Effector memory CD4-positive, alpha-beta T cell (primary cell): ENCODE measurements at places on chromosomes 6 and 20.

GRCh38 chr6:53125276-53125675, 23.4 kb downstream of the GCM1 start:
- H3K27ac ChIP-seq: no peak overlapping the region
- H3K27me3 ChIP-seq: no peaks in the 10 kb centered on the region
- no peak overlapping the region for H3K4me3 ChIP-seq

GRCh38 chr6:79066330-79066729, 11.7 kb downstream of the PHIP start:
- DNase-seq: no peak
- no peaks in the 10 kb centered on the region for H3K27me3 ChIP-seq
- H3K36me3 ChIP-seq: no peaks in the 10 kb centered on the region
- no peak overlapping the region for H3K4me3 ChIP-seq
- H3K27ac ChIP-seq: no peak overlapping the region

- no peaks in the 10 kb centered on the region for H3K36me3 ChIP-seq
- H3K4me3 ChIP-seq: no peak overlapping the region
- H3K27me3 ChIP-seq: no peaks in the 10 kb centered on the region
- no peak overlapping the region for H3K27ac ChIP-seq
Measured at GRCh38 chr6:159080217-159080976, 35.6 kb upstream of the TAGAP start.

GRCh38 chr6:126723541-126724170, 383.7 kb downstream of the CENPW start:
- no peak for DNase-seq
- H3K4me1 ChIP-seq: no peaks in the 10 kb centered on the region
- no peak overlapping the region for H3K27ac ChIP-seq
- no peak overlapping the region for H3K4me3 ChIP-seq

GRCh38 chr20:43569282-43569681, 10.5 kb downstream of the SGK2 start:
- no peaks in the 10 kb centered on the region for H3K4me1 ChIP-seq
- H3K27ac ChIP-seq: no peak overlapping the region
- H3K36me3 ChIP-seq: no peaks in the 10 kb centered on the region
- H3K27me3 ChIP-seq: no peaks in the 10 kb centered on the region

GRCh38 chr6:71496018-71496721, 207.6 kb downstream of the OGFRL1 start:
- no peak for DNase-seq
- no peaks in the 10 kb centered on the region for H3K36me3 ChIP-seq

GRCh38 chr6:14452567-14453527, 335.3 kb downstream of the CD83 start:
- H3K4me1 ChIP-seq: peaks cover 28% of the 10 kb centered on the region
- peak overlapping the region; percentile 29 for H3K4me3 ChIP-seq
- H3K36me3 ChIP-seq: no peaks in the 10 kb centered on the region
- no peak for DNase-seq

DNA sequence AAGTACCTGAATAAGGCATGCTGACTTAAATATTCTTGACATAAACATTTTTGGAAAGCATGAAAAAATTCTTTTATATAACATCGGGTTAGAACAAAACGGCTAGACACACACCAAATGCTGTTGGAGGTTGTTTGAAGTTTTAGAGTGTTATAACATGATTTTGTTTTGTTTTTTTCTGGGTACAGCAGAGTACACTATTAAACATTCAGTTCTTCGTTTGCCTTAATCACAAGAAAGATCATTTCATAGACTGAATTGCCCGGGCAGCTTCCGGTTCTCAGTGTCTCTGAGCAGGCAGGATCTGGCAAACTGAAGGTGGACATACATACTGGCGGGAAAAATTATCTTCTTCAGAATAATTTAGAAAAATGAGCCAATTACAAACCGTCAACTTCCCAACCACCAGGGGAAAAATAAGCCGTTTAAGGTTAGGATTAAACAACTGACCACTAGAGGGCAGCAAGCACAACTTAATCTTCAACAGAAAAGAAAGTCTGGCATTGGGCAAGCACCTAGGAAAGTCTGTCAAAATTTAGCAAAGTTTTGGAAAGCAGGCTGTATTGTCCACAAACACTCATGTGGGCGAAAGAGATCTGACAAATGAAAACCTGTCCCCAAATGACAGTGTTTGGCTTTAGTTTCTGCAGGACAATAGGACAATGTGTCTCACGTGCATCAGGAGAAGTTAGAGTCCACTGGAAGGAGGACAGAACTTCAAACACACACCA, 15.0 kb downstream of the ZNF217 start:
- peaks cover 34% of the 10 kb centered on the region for H3K36me3 ChIP-seq
- peak overlapping the region; percentile 75 for H3K27ac ChIP-seq
- H3K4me1 ChIP-seq: peaks cover 35% of the 10 kb centered on the region
- DNase-seq: peak; percentile 65

- peak within 1 kb of the TSS; percentile 51 for H3K27ac ChIP-seq
- H3K4me1 ChIP-seq: peaks cover 10% of the 10 kb centered on the region
- H3K4me3 ChIP-seq: peak within 1 kb of the TSS; percentile 84
- DNase-seq: peak; percentile 28
Measured at GRCh38 chr6:73262671-73263569, at the start of gene KHDC1. TSS of gene KHDC1 (minus strand) at chr6:73263196. CDS start at chr6:73242517, 20,679 bp downstream.

DNA sequence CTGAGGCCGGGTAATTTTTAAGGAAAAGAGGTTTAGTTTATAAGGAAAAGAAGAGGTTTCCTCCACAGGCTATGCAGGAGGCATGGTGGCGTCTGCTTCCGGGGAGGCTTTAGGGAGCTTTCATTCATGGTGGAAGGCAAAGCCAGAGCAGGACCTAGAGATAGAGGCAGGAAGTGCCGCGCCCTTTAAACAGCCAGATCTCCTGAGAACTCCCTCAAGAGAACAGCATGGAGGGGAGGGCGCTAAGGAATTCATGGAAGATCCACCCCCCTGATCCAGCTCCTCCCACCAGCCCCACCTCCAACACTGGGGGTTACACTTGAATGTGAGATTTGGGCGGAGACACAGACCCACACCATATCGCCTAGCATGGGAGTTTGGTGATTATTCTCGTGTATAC, 13.9 kb upstream of the DACT2 start:
- no peaks in the 10 kb centered on the region for H3K36me3 ChIP-seq
- H3K4me1 ChIP-seq: no peaks in the 10 kb centered on the region
- no peak overlapping the region for H3K4me3 ChIP-seq
- DNase-seq: no peak
- peaks cover 3% of the 10 kb centered on the region for H3K27me3 ChIP-seq
- no peak overlapping the region for H3K27ac ChIP-seq

- DNase-seq: no peak
- H3K4me3 ChIP-seq: no peak within 1 kb of the TSS
- H3K27ac ChIP-seq: no peak within 1 kb of the TSS
- peaks cover 4% of the 10 kb centered on the region for H3K27me3 ChIP-seq
- H3K36me3 ChIP-seq: no peaks in the 10 kb centered on the region
Measured at GRCh38 chr6:25754535-25754934, at the start of gene SLC17A4. TSS of gene SLC17A4 (plus strand) at chr6:25754742. CDS start at chr6:25761963, 7,221 bp downstream.

DNA sequence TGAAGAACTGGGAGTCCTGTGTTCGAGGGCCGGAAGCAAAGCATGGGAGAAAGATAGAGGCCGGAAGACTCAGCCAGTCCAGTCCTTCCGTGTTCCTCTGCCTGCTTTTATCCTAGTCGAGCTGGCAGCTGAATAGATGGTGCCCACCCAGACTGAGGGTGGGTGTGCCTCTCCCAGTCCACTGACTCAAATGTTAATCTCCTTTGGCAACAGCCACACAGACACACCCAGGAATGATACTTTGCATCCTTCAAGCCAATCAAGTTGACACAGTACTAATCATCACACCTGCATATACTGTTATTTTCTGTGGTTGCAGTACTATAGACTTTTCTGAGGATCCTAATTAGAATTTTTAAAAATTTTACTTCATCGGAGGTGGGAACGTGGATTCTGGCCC, 21.3 kb downstream of the PCMTD2 start:
- H3K4me3 ChIP-seq: no peak overlapping the region
- no peaks in the 10 kb centered on the region for H3K4me1 ChIP-seq
- peaks cover 17% of the 10 kb centered on the region for H3K36me3 ChIP-seq
- no peaks in the 10 kb centered on the region for H3K27me3 ChIP-seq
- no peak for DNase-seq
- no peak overlapping the region for H3K27ac ChIP-seq

DNA sequence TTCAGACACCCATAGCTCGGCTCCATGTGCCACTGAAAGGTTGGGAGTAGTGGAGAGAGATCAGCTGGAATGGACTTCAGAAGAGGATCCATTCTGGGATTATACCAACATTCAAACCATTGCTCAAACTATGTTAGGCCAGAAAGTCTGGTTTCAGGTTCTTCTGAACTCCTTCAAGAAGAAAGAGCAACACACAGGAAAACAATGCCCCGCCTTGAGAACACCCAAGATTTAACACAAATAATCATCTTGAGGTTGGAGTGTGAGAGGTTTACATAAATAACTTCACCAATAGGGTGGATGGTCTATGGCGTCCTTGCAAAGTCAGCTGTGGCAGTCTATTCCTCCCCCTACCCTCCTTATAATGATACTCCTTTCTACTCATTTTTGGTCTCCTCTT, 211.6 kb upstream of the SUPT3H start:
- no peak overlapping the region for H3K27ac ChIP-seq
- H3K4me1 ChIP-seq: peaks cover 69% of the 10 kb centered on the region
- H3K27me3 ChIP-seq: no peaks in the 10 kb centered on the region
- no peak overlapping the region for H3K4me3 ChIP-seq
- DNase-seq: no peak
- no peaks in the 10 kb centered on the region for H3K36me3 ChIP-seq

DNA sequence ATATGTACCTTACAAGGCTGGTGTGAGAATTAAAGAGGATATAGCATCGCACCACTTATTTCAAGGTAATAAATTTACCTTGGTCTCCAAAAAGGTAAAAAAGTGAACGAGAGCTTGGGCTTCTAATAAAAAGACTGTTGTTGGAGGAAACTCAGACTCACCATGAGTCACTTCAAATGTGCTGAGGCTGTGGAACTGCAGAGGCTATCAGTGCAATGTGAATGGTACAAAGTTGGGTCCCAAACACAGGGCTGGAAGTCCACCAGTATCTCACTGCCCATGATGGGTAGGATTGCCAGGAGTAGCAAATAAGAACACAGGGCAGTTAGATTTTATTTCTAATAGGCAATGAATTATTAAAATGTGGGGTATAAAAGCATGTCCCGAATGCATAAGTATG, 200.6 kb downstream of the MAFB start:
- H3K4me3 ChIP-seq: no peak overlapping the region
- H3K4me1 ChIP-seq: no peaks in the 10 kb centered on the region
- no peak for DNase-seq
- H3K27ac ChIP-seq: no peak overlapping the region

DNA sequence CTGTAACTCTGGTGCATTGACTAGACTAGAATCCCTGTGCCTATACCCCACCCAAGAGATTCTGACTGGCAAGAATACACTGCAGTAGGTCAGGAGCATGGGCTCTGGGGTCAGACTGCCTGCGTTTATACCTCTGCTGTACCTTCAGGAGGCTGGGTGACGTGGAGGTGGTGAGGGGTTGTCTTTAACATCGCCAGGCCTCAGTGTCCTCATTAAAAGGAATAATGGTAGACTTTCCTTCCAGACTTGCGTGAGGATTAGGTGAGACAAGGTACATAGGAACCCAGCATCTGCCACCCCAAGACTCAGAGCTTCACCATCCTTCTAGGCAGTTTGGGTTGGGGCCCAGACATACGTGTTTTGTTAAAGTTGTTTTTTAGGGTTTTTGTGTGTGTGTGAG, 44.3 kb downstream of the TM9SF4 start:
- H3K36me3 ChIP-seq: peaks cover 42% of the 10 kb centered on the region
- no peaks in the 10 kb centered on the region for H3K4me1 ChIP-seq
- H3K27me3 ChIP-seq: no peaks in the 10 kb centered on the region
- H3K27ac ChIP-seq: no peak overlapping the region
- no peak overlapping the region for H3K4me3 ChIP-seq
- no peak for DNase-seq

DNA sequence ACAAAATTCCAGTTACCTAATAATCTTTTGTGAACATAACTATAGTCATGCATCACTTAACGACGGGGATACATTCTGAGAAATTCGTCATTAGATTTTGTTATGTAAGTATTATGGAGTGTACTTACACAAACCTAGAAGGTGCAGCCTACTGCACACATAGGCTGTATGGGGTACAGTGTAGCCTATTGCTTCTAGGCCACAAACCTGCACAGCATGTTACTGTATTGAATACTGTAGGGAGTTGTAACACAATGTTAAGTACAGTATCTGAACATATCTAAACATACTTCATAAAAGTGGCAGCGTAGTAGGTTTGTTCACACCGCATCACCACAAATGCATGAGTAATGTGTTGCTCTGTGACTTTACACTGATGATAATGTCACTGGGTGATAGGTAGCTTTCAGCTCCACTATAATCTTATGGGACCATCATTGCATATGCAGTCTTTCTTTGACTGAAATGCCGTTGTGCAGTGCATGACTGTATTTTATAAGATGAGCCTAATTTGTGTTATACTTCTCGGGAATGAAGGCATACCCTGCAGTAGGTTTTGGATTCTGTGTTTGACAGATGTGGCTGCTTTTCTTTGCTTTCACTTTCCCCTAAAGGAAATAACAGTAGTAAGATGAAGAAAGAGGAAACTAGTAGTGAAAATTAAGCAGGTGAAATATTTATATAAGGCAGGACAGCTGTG, 365.6 kb downstream of the FARS2 start:
- H3K4me3 ChIP-seq: peak overlapping the region; percentile 27
- H3K27ac ChIP-seq: no peak overlapping the region
- H3K4me1 ChIP-seq: no peaks in the 10 kb centered on the region
- DNase-seq: no peak

DNA sequence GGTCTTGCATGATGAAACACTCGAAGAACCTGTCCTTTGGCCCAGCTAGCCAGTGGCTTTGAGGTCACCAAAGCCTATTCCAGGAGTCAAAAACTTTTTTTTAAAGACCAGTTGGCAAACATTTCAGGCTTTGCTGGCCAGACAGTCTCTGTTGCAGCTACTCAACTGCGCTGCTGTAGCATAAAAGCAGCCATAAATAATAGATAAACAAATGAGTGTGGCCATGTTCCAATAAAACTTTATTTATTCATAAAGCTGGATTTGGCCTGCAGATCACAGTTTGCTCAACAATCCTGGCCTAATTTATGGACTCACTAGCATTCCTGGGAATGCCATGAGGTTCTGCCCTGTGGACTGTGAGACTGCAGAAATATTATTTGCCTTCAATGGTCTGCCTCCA, 68.8 kb upstream of the LTV1 start:
- no peaks in the 10 kb centered on the region for H3K4me1 ChIP-seq
- no peak overlapping the region for H3K4me3 ChIP-seq
- no peaks in the 10 kb centered on the region for H3K27me3 ChIP-seq
- DNase-seq: no peak
- H3K36me3 ChIP-seq: peaks cover 12% of the 10 kb centered on the region
- H3K27ac ChIP-seq: no peak overlapping the region

DNA sequence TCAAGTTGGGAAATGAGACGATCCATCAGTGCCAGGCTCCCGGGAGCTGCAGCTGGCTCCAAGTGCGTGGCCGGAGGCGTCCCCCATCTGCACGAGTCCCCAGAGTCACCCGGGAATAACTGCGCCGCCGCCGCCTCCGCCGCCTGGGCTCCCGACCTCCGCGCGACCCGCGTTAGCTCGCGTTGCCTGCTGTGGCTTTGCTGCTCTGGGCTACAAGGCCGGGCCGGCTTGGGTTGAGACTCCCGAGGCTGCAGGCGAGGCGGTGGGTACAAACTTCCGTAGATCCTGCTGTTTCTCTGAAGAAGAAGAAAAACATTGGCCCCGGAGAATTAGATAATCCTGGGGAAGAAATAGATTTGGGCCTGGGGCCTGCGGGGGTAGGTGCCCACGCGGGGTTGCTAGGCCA, 7.4 kb upstream of the LAMP5 start:
- no peak overlapping the region for H3K27ac ChIP-seq
- no peaks in the 10 kb centered on the region for H3K36me3 ChIP-seq
- peaks cover 19% of the 10 kb centered on the region for H3K27me3 ChIP-seq
- no peak overlapping the region for H3K4me3 ChIP-seq
- DNase-seq: no peak
